IPS DF 19.7 (cell line): ENCODE measurements at places on chromosomes 12 and 14.

GRCh38 chr12:29223956-29224543 lies 75.0 kb downstream of the FAR2 start:
- no peak for DNase-seq

DNA sequence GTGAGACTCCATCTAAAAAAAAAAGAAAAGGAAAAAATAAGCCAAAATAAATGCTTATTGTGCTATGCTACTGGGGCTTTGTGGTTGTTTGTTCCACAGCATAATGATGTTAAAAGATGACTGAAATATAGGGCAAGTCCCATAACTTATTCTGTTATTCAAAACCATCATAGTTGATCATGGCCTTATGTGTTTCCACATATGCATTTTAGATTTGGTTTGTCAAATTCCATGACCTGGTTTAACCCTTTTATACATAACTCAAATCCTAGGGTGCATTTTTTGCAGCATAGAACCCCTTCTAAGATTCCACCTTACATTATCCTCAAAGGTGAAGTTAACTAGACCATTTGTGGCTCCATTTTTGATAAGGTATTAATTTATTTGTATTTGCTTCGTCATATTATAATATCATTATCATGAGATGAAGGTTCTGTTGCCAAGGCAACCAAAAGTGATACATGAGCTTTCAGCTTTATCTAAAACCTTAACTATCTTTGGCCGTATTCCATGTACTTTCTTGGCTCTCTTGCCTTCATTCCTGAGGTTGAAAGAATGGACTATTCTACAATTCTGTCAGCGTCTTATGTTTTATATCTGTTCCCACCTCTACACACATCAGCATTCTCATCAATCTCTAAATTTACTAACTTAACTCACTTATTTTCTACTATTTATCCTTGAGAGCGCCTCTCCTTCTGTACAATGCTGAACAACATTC lies 138.7 kb upstream of the DYRK2 start:
- DNase-seq, result no peak

DNA sequence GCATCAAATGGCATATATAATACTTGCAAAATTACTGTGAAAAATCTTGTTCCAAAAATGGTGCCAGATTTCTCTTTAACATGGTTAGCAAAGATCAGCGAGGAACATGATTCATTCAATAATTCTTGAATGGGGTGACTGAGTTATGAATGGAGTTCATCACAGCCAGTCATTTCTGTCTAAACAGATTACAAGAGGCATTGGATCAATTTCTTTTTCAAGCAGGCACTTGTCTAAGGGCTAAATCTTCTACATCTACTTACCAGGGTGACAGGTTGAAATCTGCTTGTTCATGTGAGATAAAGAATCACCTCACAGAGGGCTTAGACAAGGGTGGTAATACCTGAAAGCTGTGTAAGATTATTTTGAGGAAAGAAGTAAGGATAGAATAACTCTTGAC lies 247.7 kb downstream of the ATP23 start:
- DNase-seq, result no peak

DNA sequence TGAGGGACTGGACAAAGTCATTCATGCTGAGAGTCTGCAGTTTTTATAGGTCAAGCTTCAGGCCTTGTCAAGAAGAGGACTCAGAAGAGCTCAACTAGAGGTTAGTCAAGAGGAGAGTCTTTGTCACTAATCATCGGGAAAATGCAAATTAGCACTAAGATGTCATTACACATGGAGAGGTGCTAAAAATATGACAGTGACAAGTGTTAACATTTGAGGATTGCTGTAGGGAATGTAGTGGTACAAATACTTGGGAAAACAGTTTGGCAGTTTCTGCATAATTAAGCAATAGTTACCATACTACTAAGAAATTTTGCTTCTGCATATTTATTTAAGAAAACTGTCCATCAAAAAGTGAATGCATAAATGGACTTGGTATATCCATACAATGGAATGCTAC lies 60.9 kb upstream of the CSRP2 start:
- no peak for DNase-seq

DNA sequence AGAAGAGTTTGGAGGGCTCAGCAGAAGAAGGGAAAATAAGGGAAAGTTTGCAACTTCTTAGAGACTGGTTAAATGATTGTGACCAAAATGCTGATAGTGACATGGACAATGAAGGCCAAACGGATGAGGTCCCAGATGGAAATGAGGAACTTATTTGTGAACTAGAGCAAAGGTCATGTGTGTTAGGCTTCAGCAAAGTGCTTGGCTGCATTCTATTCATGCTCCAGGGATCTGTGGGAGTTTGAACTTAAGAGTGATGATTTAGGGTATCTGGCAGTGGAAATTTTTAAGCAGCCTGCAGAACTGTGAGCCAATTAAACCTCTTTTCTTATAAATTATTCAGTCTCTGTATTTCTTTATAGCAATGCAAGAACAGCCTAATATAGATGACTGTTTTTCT lies 88.9 kb upstream of the ARHGAP5 start:
- DNase-seq, result no peak

- DNase-seq, result no peak
Observed at GRCh38 chr12:39301422-39301821, 141.5 kb downstream of the KIF21A start.

- no peak for DNase-seq
Observed at GRCh38 chr12:24795699-24796347, 153.1 kb downstream of the BCAT1 start.

GRCh38 chr14:70018230-70018629 lies 139.0 kb downstream of the SMOC1 start:
- no peak for DNase-seq

GRCh38 chr14:95601650-95602049 lies 66.8 kb downstream of the GLRX5 start:
- DNase-seq, result no peak

DNA sequence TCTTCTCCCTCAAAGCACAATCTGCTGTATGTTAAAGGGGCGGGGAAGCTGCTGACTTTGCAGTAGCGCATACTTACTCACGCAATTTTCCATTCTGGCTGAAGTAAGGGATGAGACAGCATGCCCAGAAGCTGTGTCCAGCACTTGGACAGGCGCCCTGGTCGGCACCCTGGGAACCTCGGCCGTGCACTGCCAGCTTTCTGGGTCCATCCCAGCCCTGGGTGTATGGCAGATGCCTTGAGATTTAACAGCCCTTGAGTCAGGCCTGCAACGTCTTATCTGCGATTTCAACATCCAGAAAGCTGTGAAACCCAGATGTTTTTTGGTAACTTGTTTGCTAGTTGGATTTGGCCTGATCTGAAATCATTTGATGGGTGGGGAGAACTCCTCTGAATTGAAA lies 16.1 kb downstream of the EML1 start:
- DNase-seq, result no peak

DNA sequence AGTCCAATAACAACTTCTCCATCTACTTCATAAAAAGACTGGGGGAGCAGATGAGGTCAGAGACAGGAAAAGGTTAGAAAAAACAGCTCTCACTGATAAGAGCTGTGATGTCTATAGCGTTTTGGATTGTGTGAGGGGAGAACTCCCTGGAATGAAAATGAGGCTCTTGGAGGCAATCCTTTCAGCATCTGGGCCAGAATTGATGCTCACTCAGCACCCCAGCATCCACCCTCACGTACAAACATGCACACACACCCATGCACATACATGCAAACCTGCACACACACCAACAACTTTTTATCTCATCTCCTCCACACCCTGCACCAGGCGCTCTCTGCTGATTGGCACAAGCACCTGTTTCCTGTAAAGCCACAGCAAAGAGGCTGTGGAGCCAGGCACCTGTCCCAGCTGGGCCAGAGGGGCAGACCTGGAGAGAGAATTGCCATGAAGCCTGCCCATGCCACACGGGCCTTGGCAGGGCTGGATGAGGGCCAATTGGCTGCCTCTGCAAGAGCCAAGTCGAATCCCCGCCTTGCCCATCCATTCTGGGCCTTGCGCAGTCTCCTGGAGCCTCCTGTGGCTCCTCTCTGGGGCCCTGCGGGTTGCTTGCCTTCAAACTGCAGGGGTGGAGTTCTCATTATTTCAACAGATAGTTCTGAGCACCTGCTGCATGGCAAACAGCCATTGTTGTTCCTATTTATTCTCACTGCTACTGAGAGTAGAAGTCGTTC lies 53.1 kb downstream of the SYNE3 start:
- DNase-seq, result no peak

DNA sequence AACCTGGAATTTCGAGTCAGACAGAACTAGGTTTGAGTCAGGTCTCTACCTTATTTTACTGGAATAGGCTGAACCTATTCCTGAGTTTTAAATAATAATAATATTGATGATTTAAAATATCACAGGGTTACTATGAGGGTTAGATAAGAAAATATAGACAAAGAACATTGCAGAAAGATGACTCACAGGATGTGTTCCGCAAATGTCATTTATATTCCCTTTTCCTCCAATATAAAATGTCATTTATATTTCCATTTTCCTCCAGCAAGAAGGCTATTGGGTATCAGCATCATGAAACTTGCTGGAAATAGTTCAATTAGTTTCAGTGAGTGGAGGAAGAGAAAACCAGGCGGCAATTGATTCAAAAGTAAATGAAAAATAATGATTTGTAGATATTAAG lies 163.9 kb upstream of the RASSF8 start:
- DNase-seq, result no peak

GRCh38 chr12:53755893-53756292 lies 4.1 kb upstream of the CISTR start:
- no peak for DNase-seq

GRCh38 chr14:80150301-80150700 lies 61.0 kb downstream of the DIO2 start:
- no peak for DNase-seq
